Stimulated activated CD8-positive, alpha-beta memory T cell treated with anti-CD3 and anti-CD28 coated beads, Interleukin-4, amount 100 ng/mL, for 4 hours (primary cell): ENCODE measurements at places on chromosomes 3 and 15.

GRCh38 chr3:1381647-1382036 lies 288.8 kb downstream of the CNTN6 start:
- DNase-seq: no peak

DNA sequence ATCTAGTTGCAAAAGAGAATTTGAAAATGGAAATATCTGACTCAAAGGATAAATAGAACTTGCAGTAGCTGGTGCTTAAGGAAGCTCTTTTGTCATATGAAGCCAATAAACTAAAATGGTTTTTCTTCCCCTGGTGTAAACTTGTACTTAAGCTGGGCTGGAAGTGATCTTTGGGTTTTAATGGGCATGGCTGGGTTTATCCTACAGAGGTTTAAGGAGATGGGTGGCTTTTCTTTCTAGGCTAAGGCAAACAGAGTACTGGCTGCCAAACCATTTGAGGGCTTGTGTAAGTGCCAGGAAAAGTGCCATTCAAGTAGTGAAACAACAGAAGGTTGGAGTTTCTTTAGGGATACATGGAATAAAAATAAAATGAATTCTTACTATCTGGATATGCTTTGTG lies 12.1 kb upstream of the UTS2B start:
- DNase-seq: no peak

- DNase-seq: no peak
Observed at GRCh38 chr15:56838085-56838484, 80.4 kb upstream of the TCF12 start.

- no peak for DNase-seq
Observed at GRCh38 chr3:165820671-165821123, 16.5 kb downstream of the BCHE start.

DNA sequence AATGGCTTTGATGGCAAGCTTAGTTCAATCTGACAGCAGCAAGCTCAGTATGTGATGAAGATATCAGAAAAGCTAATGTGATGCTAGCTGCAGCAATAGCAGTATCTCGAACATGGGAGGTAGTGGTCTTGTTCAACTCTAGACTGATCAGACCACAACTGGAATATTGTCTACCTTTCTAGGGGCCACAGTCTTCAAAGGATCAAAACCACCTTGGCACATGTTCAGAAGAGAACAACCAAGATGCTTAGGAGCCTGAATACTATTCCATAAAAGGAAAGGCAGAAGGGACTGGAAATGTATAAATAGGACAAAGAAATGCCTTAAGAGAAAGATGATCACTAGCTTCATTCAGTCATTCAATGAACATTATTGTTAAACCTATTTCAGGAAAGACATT lies 2.3 kb downstream of the C3orf70 start:
- DNase-seq: no peak

DNA sequence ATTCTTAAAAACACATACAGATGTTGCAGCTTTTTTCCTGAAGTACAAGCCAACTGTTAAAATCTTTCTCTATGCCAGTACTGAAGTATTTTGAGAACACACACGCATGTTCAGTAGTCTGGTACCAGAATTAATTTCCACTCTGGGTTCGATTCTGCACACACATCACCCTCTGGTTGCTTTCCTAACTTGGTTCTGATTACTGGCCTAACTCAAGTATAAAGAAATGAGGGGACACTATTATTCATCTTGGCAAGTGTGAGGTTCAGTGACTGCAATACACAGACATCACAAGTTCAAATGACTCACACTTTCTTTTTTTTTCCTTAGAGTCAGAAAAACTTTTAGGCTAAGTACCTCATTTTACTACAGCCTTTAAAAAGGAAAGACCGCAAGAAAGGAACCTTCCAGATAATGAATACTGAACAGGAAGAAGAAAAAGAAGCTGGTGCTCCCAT lies 37.4 kb upstream of the LDHAL6B start:
- no peak for DNase-seq

DNA sequence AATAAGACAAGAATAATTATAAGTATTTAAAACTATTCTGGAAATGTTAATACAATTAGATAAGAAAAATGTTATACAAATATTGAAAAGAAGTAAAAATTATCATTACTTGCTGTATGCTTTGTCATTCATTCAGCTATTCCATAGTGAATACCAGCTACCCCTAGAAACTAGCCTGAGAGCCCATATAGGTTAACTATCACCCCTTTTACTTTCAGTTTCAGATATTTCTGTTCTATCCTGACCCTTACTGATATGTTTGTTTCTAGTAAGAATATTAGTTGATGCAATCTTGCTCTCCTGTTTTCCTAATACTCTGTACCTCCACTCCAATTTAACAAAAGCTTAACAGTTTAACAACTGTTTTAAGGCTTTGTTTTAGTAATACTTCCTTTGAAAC lies 31.6 kb downstream of the FAM227B start:
- no peak for DNase-seq

DNA sequence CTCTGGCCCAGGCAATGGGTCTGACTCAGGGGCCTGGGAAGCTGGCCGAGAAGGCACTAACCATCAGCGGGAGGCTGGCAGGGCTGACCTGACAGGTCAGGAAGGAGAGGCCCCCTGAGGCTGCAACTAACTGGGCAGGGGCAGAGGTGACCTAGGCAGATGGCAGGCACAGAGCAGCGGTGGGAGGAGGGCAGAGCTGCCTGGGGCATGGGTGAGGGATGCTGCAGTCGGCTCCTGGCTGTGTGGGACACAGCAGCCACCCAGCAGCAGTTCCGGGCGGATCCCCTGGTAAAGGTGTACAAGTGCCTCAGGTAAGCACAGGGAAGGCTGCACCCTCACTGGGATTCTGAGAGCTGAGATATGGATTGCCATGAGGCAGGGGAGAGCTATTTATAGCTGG lies 236.1 kb downstream of the OCA2 start:
- no peak for DNase-seq

DNA sequence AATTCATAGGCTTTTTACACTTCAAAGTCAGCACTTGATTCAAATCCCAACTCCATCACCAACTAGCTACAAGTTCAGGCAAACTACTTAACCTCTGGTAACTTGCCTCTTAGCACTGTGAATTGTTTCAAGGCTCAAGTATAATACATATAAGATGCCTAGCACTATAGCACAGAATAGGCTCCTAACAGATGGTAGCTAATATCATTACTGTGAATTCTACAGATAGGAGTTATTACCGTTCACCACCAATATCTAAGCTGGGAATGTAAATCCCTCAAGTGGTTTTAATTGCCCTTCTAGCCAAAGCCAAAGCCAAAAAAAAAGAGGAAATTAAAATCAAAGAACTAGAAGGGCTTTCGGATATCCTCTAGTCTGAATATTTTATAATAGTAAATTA lies 15.4 kb downstream of the DLG1 start:
- DNase-seq: no peak

DNA sequence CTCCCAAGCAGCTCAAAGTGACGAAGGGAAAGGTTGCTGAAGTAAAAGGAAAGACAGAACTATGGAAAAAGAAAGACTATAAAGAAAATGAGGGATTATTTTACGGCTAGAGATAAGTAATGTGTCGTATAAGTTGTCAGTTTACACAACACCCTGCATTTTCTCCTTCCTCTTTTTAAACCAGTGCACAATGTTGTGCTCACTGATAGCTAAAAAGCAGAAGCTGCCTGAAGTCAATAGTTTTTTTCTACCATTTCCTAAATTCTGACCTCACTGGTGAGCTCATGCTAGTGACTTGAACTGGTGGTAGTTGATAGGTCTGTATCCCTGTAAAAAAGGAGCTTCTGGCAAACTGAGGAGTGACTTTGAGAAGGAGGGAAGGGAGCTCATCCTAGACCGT lies 368.6 kb upstream of the GBE1 start:
- DNase-seq: no peak
